Glomerular endothelial cell (primary cell): ENCODE measurements at places on chromosomes 16 and 17.

DNA sequence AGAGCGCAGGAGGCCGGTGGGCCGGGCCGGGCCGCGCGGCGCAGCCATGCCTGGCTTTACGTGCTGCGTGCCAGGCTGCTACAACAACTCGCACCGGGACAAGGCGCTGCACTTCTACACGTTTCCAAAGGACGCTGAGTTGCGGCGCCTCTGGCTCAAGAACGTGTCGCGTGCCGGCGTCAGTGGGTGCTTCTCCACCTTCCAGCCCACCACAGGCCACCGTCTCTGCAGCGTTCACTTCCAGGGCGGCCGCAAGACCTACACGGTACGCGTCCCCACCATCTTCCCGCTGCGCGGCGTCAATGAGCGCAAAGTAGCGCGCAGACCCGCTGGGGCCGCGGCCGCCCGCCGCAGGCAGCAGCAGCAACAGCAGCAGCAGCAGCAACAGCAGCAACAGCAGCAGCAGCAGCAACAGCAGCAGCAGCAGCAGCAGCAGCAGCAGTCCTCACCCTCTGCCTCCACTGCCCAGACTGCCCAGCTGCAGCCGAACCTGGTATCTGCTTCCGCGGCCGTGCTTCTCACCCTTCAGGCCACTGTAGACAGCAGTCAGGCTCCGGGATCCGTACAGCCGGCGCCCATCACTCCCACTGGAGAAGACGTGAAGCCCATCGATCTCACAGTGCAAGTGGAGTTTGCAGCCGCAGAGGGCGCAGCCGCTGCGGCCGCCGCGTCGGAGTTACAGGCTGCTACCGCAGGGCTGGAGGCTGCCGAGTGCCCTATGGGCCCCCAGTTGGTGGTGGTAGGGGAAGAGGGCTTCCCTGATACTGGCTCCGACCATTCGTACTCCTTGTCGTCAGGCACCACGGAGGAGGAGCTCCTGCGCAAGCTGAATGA is 606 bp downstream of the THAP11 start:
- DNase-seq: no peak

- no peak for DNase-seq
Measured at GRCh38 chr16:80752541-80752940, 51.9 kb downstream of the CDYL2 start.

GRCh38 chr17:39757176-39757662 is 19.5 kb downstream of the GRB7 start:
- DNase-seq: no peak

DNA sequence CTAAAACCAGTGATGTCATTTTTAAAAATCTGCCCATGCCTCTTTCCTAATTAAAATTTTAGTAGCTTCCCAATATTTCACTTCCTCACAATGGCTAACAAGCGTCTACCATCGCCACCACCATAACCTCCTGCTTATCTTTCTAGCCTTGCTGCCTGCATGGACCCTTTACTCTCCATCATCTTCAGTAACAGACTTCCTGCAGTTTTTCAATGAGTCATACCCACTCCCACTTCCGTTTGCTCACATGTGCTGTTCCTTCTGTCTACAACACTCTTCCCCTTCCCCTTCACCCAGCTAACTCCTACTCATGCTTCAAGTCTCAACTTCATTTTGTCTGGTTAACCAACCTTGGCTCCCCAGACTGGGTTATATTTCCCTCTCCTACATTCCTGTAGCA is 12.8 kb upstream of the SKAP1 start:
- no peak for DNase-seq

- DNase-seq: no peak
Measured at GRCh38 chr16:49349446-49350168, 24.0 kb upstream of the C16orf78 start.
